Liver (tissue), 10 donors: ENCODE measurements at places on chromosomes 12 and 14. TPM values are rescaled to one million over a fixed set of nuclear protein-coding genes. Genes with fewer than 3 reads are reported as not detected.
A peak's percentile ranks its signal among the peaks of the same experiment; 100 is the strongest.

- no peaks in the 10 kb centered on the region for H3K27me3 ChIP-seq
- H3K36me3 ChIP-seq: no peaks in the 10 kb centered on the region
- H3K27ac ChIP-seq: no peak overlapping the region
Measured at GRCh38 chr14:68538639-68539038, 254.2 kb downstream of the ZFP36L1 start.

Gene C12orf50
- not detected for total RNA-seq

Gene MAP3K9
- 5.2 TPM for total RNA-seq

Gene GNG2
- 11.2 TPM for total RNA-seq

DNA sequence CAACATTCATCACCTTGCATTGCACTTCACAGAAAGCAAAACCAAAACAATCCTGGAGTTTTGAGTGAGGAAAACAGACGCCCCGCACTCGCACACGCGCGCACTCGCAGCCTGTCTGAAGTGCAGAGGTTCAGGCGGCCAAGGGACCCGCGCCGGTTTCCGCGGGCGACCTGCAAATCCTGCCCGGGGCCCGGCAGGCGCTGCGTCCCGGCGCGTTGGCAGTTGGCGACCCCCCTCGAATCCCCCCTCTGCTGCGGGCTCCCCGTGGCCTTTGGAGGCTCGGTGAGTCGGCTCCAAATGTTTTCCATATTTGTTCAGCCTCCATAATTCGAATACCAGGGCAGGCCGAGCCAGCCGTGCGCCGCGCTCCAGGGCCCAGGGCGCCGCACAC, at the start of gene SSPN:
TSS of gene SSPN (plus strand) at position 324 of the 391 bp plus-strand sequence. CDS start 100 bp downstream, outside the sequence.
- no peaks in the 10 kb centered on the region for H3K36me3 ChIP-seq
- peak within 1 kb of the TSS; percentile 14 for H3K4me3 ChIP-seq
- H3K27ac ChIP-seq: no peak within 1 kb of the TSS
- peaks cover 8% of the 10 kb centered on the region for H3K4me1 ChIP-seq

GRCh38 chr14:84225268-84225667, 1304.7 kb upstream of the FLRT2 start:
- H3K36me3 ChIP-seq: no peaks in the 10 kb centered on the region
- no peaks in the 10 kb centered on the region for H3K27me3 ChIP-seq
- no peak overlapping the region for H3K4me3 ChIP-seq
- DNase-seq: no peak

DNA sequence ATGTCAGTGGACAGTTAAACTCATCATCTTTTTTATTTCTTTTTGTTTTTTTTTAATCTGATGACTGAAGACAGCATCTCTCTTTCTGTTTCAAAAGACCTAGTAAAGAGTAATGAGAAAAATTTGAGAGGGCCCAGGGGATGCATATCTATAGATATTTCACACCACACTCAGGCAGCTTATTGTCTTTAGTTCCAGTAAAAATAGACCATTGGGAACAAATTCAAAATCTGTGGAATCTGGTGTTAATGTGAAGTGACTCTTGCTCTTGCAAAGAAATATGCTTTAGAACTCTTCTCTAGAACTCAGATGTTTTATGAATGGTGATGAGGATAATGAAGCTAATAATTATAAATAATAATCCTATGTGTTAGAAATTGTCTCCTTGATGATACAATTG, 214.5 kb upstream of the ATP2B1 start:
- H3K27me3 ChIP-seq: no peaks in the 10 kb centered on the region
- no peak overlapping the region for H3K27ac ChIP-seq
- H3K36me3 ChIP-seq: no peaks in the 10 kb centered on the region

DNA sequence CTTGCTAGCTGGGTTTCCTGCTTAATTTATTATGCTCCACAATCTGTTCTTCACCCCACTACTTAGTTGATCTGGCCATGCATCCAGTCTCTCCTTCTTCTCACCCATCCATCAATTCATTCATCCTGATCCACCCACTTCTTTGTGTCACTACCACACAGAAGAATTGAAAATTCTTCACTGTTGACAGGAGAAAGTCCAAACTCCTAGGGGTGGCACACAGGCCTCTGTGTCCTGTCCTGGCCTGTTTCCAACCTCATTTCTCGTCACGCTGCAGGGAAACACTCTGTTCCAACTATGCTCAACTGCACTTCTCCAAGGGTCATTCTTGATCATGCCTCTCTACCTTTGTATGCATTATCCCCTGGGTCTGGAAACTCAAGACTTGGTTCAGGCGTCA, 10.6 kb upstream of the KRT83 start:
- H3K36me3 ChIP-seq: no peaks in the 10 kb centered on the region
- peaks cover 20% of the 10 kb centered on the region for H3K4me1 ChIP-seq
- H3K4me3 ChIP-seq: no peak overlapping the region
- H3K27ac ChIP-seq: no peak overlapping the region

DNA sequence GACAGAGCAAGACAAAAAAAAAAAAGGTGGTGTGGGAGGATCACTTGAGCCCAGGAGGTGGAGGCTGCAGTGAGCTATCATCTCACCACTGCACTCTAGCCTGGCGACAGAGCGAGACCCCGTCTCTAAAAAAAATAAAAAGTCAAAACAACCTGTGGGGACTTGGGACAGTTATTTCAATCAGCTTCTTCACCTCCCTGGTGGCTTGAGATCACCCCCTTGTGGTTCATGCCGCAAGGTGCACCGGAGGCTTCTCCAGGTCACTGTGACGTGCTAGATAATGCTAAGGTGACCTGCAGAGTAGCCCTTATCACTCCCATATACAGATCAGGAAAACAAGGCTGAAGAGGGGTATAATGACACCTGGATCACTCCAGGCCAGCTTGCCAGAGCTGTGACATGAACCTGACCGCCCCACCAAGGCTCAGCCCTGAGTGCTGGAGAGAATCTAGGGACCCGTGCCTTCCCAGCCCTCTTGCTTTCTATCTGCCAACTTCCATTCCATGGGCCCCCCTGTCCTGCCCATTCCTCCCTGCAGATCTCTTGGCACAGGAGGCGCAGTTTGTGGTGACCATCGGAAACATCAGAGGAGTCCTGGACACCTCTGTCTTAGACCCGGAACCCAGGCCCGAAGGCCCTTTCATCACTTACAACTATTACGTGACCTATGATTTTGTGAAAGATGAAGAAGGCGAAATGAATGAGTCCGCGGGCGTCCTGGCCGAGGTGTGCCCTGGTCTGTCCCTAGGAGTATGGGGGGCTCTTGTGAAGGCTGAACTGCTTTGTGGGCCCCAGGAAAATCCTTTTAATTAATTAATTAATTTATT, 8.1 kb downstream of the LRRC43 start:
- H3K4me3 ChIP-seq: no peak overlapping the region
- H3K4me1 ChIP-seq: peaks cover under 1% of the 10 kb centered on the region
- peak; percentile 76 for DNase-seq
- H3K27ac ChIP-seq: no peak overlapping the region
- no peaks in the 10 kb centered on the region for H3K36me3 ChIP-seq

DNA sequence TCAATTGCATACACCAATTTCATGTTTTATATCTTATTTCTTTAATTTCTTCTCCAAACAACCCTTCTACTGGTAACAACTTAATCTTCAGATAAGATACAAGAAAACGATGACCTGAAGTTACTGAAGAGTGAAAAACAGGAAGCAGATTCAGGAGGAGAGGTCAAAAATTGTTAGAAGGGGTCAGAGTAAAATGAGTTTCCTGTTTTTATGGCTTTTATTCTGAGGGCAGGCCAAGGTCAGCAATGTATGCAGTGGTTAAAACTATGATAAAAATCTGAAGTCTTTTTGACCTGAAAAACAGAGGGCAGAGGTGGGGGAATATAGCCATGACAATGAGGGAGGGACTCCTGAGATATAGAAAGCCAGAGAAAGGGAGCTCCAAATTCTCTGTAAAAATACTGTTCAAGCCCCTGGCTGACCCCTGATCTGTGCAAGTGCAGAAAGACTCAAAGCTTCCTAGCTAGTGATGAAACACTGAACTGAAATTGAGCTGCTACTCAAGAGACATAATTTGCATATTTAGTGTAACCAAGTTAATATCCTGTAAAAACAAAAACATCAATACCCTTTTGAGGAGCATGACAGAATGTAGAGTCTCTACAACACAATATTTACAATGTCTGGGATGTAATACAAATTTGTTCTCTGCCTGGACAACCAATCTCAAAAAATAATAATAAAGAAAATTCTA, 514.3 kb upstream of the SEL1L start:
- no peaks in the 10 kb centered on the region for H3K4me1 ChIP-seq
- no peaks in the 10 kb centered on the region for H3K36me3 ChIP-seq
- no peak overlapping the region for H3K4me3 ChIP-seq

DNA sequence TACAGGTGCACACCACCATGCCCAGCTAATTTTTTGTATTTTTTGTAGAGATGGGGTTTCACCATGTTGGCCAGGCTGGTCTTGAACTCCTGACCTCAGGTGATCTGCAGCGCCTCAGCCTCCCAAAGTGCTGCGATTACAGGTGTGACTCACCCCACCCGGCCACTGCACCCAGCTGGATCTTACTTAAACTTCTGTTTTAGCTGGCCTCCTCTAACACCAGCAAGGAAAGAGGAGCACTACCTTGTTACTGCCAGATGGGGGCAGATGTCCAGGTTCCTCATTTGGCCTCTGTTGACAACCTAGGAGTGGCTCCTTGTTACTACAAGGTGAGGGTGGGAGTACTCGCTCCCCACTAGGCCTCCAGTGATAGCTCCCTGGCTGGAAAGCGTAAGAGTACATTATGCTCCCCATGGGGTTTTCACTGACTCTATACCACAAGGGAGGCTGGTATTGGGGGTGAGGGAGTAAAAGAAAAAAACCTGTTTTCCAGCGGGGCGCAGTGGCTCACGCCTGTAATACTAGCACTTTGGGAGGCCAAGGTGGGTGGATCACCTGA, 13.2 kb upstream of the ARF6 start:
- H3K36me3 ChIP-seq: no peaks in the 10 kb centered on the region
- H3K4me1 ChIP-seq: no peaks in the 10 kb centered on the region
- no peak overlapping the region for H3K4me3 ChIP-seq
- DNase-seq: peak; percentile 56

DNA sequence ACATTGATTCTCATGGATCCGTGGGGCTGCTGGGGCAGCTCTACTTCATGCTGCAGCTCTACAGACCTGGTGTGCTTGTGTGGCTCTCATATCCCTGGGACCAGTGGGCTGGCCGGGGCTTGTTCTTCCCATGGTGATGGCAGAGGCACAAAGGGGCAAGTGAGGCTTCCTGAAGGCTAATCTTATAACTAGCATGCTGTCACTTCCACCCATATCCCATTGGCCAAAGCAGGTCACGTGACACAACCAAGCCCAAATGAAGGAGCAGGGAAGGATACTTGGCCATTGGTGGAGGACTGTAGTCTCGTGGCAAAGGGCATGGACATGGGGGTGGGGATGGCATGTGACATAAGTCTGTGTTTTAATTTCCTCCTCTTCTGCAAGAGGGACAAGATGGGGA, 9.9 kb downstream of the PLBD2 start:
- no peaks in the 10 kb centered on the region for H3K27me3 ChIP-seq
- H3K4me3 ChIP-seq: no peak overlapping the region
- H3K36me3 ChIP-seq: no peaks in the 10 kb centered on the region
- no peak overlapping the region for H3K27ac ChIP-seq
- no peaks in the 10 kb centered on the region for H3K4me1 ChIP-seq
- no peak for DNase-seq

DNA sequence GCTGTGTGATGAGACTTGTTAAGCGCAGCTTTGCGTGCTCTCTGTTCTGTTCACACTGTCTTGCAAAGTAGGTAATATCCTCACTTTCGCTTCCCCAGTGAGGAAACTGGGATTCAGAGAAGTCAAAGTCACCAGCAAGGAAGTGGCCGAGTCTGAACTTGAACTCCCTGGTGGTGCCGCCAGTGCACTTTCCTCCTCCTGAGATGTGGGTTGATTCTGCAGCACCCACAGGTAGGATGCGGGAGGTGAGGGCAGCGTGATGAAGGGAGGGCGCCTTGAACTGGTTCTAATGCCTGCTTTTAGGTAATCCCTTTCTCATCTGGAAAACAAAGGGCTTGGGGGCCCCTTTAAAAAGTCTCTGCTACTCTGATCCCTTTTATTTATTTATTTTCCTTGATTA, 54.9 kb upstream of the IGF1 start:
- no peak for DNase-seq
- H3K4me1 ChIP-seq: no peaks in the 10 kb centered on the region
- H3K4me3 ChIP-seq: no peak overlapping the region
- H3K36me3 ChIP-seq: no peaks in the 10 kb centered on the region
- no peak overlapping the region for H3K27ac ChIP-seq

Gene LRRK2
- 11.5 TPM for total RNA-seq

Gene WNT5B
- 2.4 TPM for total RNA-seq

DNA sequence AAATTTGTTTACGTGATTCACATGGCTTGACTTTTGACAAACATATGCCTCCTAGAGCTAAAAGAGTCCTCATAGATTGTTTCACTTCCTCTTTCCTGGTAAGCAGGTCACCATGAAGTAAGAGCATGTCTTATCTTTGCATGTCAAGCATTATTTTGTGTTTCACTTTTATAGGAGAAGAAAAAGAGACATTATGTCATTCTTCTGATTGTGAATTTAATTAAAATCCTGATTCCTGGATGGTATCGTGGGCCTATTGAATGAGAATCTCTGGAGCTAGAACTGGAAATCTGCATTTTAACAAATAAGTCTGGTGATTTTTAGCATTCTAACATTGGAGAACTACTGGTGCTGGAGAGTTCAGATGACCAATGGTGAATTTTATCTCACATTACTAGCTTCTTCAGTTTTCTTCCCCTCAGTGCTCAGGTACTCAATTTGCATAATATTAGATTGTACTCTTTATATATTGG, 218.6 kb upstream of the ATP2B1 start:
- H3K4me3 ChIP-seq: no peak overlapping the region
- no peak overlapping the region for H3K27ac ChIP-seq
- no peak for DNase-seq
- H3K36me3 ChIP-seq: no peaks in the 10 kb centered on the region
- no peaks in the 10 kb centered on the region for H3K4me1 ChIP-seq

DNA sequence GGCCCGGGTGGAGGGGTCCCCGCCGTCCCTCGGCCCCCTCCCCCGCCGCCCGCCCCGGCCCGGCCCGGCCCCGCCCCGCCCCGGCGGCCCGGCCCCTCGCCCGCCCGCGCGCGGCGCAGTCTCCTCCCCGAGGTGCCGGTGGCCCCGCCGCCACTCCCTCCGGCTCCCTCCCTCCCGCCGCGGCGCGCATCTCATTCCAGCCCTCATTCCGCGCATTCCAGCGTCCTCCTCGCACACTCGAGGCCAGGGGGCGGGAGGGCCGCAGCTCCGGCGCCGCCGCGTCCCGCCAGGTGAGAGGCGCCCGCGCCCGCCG, at the start of gene TEAD4:
TSS of gene TEAD4 (plus strand) at position 206 of the 313 bp plus-strand sequence.
- H3K36me3 ChIP-seq: no peaks in the 10 kb centered on the region
- peak within 1 kb of the TSS; percentile 64 for H3K4me3 ChIP-seq

Gene BEST3
- total RNA-seq: not detected

Gene PLEKHG7
- total RNA-seq: 0.28 TPM

DNA sequence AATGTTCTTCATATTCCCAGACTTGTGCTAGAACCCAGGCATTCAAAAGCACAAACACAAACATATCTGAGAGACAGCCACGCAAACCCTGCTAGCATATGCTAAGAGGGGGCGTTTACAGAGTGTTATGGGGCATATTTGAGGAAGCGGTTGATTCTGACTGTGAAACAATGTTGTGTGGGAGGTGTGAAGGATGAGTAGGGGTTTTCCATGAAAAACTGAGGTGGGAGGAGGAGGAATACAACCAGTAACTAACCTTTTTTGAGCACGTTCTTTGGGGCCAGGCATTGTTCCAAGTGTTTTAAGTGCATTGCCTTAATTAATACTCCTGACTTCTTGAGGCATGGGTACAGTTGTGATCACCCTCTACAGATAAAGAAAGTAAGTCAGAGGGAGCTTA, 499.5 kb downstream of the AACS start:
- H3K4me3 ChIP-seq: no peak overlapping the region
- no peak overlapping the region for H3K27ac ChIP-seq
- no peaks in the 10 kb centered on the region for H3K27me3 ChIP-seq

Gene DHRS2
- total RNA-seq: 1.0 TPM

Gene PPM1H
- 7.2 TPM for total RNA-seq
